Mucosa of descending colon (tissue), 3 donors: ENCODE measurements at places on chromosomes 7 and 10.

DNA sequence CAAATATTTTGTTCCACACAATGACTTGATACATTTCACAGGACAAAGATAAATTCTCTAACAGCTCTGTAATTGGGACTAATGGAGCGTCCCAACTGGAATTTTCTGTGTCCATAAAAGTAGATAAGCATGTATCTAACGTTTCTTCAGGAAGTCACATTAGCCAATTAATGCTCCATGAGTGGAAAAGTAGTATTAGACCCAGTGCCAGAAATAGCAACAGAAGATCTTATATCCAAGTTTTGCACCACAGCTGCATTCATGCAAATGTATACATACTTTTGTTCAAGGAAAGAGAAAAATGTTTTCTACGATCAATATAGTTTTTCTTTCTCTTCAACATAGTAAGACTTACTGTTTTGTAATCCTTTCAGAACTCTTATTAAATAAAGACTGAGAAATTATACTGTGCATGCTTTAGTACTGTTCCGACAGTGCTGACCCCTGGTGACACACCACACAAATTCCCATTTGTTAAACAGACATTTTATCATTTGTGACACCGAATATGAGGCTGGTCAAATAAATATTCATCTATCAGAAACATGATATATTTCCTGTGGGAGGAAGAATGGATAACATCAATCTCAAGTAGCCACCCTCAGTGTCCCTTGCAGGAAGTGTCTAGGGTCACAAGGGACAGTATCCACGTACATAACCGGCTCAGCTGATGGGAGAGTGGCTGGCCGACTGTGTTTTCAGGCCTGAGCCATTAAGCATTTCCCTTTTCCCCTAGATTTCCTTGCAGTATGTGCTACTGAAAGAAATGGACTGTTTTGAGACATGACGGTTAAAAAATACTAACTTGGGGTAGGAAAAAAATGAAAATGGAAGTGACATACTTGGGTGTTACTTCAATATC, 102.1 kb upstream of the RSU1 start:
- no peak for DNase-seq

DNA sequence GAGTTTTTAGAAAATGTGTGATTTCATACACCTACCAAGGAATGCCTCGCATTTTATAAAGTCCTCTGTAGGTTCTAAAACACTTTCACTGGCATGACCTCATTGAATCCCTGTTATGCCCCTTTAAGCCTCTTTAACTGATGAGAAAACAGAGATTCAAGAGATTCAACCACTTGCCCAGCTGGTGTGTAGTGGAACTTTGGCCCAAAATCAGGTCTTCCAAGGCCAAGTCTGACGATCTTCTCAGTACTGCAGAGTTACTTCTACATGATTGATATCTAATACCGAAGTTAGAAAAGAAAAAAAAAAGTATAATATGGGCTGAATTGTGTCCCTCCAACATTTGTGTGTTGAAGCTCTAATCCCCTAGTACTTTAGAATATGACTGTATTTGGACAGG, 202.0 kb downstream of the WDR11 start:
- DNase-seq: no peak

GRCh38 chr10:128497660-128498377, 371.6 kb upstream of the MKI67 start:
- no peak for DNase-seq

DNA sequence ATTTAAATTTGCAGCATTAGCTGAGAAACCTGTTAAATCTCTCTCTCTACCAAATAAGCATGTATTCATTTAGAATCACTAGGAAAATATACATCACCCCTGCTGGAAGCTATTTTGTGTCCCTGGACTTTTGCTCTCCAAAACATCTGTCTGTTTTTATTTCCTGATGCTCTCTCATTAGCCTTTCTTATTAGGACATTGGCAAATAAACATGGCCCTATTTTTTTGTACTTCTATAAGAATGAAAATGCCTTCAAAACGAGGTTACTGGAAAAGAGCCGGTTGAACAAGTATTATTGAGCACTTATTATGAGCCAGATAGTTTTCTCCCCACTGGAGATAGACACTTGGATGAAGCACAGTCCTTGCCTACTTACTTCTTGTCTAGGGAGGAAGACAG, 206.9 kb downstream of the GALNT17 start:
- no peak for DNase-seq

- no peak for DNase-seq
These were observed 72.8 kb downstream of the TBXAS1 start for GRCh38 chr7:139901901-139902300.

- no peak for DNase-seq
These were observed 229.1 kb upstream of the GRB10 start for GRCh38 chr7:51011710-51012350.

GRCh38 chr10:78529262-78529661, 495.6 kb downstream of the RPS24 start:
- no peak for DNase-seq

DNA sequence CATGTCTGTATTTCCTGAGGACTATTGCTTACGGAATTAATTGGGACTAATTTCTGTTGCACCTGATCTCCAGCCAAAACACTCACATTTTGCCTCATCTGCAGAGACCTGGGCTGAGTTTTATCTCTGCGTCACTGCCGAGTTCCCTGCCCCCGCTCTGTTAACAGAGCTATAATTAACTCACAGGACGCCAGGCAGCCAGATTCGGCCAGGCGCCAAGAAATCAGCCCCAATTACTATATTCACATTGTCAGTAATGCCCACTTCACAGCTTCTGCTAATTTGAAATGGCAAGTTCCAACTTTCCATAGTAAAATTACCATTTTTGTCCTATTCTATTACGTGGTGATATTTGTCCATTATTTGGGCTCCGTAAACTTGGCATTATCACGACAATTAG, 130.5 kb downstream of the CUX1 start:
- DNase-seq: no peak

DNA sequence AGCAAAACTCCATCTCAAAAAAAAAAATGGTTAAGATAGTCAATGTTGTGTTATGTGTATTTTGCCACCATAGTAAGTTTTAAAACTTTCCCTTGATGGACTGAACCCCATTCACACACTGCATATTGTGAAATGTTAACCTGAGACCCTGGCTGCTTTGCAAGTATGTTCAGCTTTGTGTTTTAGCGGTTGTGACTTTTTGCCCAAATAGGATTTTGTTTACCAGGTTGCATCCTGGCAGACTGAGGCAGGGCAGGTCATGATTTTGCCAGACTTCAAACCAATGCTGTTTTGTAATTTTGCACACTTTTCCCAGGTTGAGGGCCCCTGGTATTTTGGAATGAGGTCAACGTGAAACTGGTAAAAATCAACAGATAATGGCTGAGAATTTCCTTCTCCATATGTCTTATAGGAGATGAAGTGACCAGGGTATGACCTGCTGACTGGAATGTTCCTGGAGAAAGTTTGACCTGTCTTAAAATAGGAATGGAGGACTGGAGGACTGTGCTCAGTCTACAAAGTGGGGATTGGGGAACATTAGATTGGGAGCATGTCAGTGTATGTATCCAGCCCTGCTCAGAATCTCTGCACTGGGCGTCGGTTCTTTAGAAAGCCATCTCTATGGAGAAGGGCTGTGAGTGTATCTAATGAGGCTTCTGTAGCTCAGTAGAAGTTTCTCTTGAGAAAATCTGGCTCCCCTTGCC, 76.2 kb downstream of the LRGUK start:
- no peak for DNase-seq

DNA sequence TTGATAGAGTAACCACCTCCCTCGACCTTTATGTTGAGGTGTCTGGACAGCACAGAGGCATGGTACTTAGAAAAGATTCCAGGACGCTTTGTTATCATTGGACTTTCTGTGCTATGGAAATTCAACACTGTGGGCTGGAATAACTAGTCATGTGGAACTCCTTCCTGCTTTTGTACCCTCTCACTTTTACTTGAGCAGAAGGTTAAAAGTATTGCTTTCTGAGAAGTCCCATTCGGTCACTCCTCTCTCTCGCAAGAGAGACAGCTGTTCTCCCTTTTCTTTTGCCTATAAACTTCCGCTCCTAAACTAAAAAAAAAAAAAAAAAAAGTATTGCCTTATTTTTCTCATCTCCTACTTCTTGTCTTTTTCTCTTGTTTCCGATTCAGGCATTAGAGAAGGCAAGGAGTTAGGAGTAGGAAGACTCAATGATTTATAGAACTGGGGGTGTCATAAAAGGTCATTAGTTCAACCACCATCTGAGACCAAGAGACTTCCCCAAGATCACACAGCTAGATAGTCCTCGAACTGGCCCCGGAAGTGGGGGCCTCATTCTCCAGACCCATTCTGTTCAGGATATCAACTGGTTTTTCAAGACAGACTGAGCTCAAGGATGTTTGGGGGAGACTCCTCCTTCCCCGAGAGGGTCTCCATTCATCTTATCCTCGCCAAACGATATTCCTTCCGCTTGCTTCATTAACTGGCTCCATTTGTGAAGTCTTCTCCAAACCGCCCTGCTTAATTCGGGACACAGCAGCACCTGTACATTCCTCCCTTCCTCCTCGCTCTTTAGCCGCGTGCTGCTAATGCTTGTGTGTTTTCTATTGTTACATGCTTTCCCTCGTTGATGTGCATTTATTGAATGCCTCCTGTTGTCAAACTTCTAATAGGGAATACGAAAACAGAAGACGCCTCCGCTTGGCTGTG, 995 bp upstream of the INPP5F start:
- no peak for DNase-seq

- no peak for DNase-seq
These were observed 25.2 kb downstream of the OGDH start for GRCh38 chr7:44631458-44632115.

DNA sequence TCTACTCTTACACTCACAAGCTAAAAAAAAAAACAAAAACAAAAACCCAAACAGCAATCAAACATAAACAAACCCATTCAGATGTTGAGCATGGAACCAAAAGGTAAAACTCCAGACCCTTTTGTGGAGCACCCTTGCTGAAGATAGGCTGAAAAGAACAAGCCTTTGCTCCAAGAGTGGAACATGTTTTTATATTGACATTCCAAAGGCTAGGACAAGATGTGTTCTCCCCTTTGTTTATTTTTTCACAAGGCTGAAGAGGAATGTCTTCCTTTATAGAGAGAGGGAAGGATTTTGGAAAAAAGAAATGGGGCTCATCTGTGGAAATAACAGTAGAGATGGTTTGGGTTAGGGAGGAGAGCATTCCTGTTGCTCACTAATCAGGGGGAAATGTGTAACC, 87.2 kb upstream of the ELMO1 start:
- DNase-seq: no peak

DNA sequence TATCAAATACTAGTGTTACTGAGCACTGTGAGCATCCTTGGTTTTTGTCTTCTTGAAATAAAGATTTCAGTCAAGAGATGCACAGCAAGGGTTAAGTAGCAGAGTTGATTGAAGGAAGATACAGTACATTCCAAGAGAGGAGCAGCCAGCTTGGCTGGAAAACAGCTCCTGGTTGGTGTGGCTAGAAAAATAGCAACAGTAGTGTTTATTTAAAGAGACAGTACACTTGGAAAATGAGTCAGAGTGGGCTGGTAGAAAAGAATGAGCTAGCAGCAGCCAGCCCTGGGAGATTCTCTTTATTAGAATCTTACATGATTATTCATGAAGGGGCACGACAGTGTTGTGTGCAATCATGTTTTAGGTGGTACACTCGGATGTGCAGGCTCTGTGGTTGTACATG, 1016.4 kb upstream of the SORCS1 start:
- DNase-seq: no peak

DNA sequence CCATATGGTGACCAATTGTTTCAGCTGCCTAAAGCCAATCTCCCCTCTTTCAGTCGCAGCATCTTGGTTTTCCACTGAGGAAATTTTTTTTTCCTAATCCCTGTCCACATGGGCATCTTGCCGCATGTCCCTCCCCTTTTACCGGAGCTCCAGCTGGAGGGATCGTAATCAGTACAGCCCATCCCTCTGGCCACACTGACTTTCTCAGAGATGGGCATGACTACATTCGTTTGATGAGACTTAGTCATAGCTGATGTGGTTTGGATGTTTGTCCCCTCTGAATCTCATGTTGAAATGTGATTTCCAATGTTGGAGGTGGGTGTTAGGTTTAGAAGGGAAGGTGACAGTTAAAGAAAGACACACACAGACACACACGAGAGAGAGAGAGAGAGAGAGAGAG, 186.8 kb upstream of the CXCL12 start:
- DNase-seq: no peak

GRCh38 chr7:104450861-104451260, 122.5 kb downstream of the LHFPL3 start:
- DNase-seq: no peak

- DNase-seq: no peak
These were observed 82.6 kb downstream of the PTPRE start for GRCh38 chr10:127989481-127990012.

DNA sequence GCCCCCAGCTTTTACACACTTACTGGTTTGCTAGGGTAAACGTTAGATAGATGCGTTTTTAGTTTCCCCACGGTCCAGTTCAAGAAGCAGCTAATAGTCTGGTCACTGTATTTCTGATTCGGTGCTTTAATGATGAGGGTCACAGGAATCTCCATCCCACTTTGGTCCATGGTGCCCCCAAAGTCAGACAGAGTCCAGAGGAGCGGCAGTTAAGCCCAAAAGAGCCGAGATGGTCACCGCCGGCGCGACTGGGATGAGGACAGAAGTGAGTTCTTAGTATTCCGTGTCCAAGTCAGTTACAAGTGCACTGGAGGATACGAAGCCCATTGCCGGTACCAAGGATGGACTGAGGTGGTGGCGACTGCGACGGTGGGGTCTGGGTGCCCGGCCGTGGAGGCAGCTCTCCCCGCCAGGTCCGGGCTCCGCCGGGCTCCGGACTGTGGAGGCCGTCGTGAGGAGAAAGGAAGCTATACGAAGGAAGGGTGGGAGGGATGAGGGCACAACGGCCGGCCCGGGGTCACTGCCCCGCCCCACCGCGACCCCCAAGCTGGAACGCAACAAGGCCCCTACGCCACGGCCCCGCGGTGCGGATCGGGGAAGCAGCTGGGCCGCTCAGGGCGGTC, 663 bp downstream of the HERPUD2 start:
- DNase-seq: no peak

DNA sequence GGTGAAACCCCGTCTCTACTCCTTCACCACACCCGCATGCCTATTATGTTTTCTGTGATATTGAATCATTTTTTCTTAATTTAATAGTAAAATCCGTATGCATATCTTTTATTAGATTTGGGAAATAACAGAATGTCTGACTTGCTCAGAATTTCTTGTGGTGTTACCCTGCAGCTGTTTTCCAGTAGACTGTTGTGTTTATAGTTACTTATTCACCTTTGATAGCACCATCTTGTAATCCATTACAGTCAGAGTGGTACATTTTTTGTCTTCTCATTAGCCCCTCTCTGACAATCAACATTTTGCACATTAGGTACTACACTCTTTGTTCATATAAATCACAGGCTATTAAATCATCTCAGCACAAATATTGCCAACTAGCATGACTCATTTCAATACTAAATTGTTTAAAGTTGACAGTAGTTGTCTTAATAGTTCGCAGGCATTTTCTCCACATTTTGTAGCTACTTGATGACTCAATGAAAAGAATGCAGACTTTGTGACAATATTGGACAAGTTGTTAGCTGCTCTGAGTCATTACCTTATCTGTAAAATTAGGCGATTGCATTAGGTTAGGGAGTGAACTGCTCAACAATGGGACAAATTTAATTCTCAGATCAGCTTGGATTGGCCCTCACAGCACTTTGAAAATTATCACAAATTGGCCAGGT, 17.8 kb upstream of the SLC16A12 start:
- no peak for DNase-seq

- no peak for DNase-seq
These were observed 107.1 kb upstream of the CDCA7L start for GRCh38 chr7:22052674-22053365.
